ENCODE measurements at places on chromosomes 13 and 19.

DNA sequence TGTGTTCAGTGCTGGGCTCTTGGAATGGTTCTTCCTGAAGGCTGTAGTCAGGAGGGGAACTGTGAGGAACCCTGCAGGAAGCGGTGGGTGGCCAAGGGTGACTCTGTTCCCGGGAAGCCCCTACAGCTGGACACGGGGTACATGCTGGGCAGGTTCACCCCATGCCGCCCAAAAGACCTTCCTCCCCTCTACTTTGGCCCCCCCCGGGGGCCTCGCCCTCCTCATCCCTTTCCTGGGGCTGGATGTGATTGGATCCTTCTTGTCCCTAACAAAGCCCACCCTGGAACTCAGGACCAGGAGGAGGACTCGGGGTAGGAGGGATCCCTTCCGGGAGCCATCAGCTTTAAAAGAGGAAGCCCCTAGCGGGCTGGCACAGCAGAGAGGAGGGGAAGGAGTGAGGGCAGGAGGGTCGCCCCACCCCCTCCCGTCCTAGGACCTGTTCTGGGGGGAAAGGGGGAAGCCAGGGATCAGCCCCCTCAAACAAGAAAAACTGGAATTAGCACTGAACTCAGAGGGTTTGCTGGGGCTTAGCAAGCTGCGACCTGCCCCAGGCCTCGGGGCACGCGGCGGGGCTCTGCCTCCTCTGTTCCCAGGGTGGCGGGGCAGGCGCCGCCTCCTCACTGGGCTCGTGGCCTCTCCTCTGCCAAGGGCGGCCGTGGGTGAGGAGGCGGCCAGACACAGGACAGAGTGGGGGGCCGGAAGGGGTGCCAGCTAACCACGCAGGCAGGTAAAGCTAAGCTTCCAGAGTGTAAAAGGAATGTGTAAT lies 4.0 kb downstream of the CEBPA start:
- DNase-seq = no peak

DNA sequence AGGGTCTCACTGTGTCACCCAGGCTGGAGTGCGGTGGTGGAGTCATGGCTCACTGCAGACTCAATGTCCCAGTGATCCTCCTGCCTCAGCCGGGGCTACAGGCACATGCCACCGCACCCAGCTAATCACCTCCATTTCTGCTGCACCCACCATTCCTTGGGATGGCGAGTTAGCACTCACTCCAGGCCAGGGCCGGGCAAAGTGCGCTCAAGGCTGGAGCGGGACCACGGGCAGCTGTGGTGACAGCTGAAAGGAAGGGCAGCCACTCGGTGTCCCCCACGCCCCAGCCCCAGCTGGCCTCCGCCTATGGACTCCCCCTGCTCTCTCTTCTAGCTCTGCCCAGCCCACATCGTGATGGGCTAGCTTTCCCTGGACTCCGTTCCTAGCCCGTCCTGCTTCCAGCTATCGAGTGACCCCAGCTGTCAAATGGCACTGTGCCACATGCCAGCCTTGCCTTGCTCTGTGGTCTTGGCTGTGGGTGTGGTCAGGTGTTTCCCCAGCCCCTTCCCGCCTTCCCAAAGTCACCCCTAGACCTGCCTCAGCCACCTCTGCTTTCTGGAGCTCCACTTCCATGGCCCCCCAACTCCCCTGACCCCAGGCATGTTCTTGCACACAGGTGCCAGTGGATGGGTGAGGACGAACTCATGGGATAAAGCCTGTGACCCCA lies 4.1 kb downstream of the MICOS13 start:
- DNase-seq = no peak

- DNase-seq = no peak
These were observed 81.0 kb downstream of the NUFIP1 start for GRCh38 chr13:44908266-44908665.

- DNase-seq = no peak
These were observed 64.1 kb downstream of the ERCC5 start for GRCh38 chr13:102909971-102910370.

DNA sequence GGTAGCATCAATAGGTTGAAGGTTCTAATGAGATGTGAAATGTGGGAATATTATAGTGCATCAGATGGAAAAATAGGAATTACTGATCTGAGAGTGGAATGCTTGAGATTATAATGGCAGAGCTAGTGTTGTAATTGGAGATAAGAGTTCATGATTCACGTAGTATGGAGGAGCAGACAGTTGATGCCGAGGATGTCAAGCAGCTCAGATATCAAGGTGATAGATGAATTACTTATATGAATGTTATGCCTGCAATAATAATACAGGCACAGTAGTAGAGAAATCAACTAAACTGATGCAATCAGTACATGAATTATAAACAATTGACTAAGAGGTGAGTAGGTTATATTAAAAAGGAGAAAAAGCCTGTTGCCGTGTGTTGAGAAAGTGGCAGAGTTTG lies 793.2 kb upstream of the GPC6 start:
- DNase-seq = no peak

DNA sequence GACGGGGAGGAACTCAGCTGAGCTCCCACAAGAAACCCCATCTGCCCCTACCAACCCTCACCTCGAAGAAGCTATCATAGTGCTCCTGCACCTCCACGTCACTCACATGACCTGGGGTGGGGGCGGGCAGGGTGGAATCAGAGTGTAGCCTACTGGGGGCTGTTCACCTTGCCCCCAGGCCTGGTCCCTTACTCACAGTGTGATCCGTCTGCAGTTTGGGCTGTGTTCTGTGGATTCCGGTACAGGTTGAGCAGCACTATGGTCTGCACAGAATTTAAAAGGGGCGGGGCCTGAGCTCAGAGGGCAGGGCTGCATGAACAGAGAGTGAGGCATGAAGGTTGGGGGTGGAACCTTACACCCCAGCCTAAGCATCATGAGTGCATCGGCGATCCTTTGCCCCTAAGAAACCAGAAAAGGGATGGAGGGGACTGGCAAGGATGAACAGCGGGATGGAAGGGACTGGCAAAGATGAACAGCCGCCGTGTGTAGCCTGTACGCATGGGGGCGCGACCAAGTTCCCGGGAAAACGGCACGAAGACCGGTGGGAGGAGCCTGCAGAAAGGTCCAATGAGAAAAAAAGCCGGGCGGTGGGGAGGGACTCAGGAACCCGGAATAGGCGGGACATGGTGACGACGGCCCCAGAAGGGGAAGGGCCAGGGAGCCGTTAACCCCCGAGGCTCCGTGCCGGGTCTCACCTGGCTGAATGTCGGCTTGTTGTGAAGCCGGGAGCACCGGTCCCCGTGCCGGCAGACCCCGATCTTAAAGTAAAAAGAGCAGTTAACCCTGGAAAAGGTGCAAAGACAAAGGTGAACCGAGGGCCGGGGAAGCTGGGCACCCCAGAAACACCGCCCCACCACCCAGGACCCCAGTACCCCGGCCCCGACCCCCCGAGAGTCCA lies 539 bp downstream of the U2AF1L4 start:
- DNase-seq = peak; percentile 91

- DNase-seq = no peak
These were observed 77.1 kb upstream of the MBNL2 start for GRCh38 chr13:97145057-97145456.

- no peak for DNase-seq
These were observed 24.6 kb downstream of the ZMYM5 start for GRCh38 chr13:19838865-19839275.

GRCh38 chr13:114145722-114146121 lies 13.3 kb upstream of the RASA3 start:
- DNase-seq = no peak

DNA sequence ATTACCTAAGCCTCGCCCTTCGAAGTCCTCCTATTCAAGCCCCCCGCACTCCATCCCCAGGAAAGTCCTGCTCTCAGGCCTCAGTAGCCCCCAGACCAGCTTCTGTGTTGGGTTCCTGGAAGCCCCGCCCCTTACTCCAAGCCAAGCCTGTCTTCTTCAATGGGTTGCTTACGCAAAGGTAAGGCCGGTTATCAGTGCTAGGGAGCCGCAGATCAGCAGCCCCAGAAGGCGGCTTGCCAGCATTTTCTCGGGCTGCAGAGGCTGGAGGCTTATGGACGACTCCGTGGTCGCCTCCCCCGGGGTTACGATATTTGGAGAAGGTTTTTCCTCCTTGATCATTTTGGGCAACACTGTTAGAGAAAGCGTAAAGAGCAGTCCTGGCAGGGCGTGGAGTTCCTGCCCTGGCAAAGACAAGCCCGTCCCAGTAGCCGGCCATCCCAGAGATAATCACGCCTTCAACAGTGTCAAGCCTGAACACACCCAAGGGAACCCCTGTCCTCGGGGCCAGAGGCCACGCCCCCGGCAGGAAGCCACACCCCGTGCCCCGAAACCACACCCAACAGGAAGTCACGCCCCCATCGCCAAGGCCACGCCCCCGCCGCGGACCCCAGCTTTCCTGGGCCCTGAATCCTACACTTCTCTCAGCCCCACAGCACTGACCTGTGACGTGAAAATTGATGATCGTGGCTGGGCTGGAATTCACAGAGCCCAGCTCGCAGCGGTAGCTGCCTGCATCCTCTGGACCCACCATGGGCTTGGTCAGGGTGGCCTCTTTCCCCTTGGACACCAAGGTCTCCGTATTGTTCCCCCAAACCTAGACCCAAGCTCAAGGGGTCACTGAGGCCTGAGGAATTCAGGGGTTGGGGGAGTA lies 954 bp upstream of the RASIP1 start:
- no peak for DNase-seq

GRCh38 chr13:65593298-65593874 lies 1636.8 kb downstream of the PCDH9 start:
- no peak for DNase-seq

GRCh38 chr19:47694466-47695273 lies 18.6 kb upstream of the EHD2 start:
- DNase-seq = no peak

GRCh38 chr13:19604306-19604705 lies 29.2 kb upstream of the MPHOSPH8 start:
- no peak for DNase-seq

GRCh38 chr19:39497996-39498797 lies 550 bp upstream of the DLL3 start:
- DNase-seq = no peak

GRCh38 chr13:66520511-66521355 lies 709.4 kb downstream of the PCDH9 start:
- DNase-seq = no peak

DNA sequence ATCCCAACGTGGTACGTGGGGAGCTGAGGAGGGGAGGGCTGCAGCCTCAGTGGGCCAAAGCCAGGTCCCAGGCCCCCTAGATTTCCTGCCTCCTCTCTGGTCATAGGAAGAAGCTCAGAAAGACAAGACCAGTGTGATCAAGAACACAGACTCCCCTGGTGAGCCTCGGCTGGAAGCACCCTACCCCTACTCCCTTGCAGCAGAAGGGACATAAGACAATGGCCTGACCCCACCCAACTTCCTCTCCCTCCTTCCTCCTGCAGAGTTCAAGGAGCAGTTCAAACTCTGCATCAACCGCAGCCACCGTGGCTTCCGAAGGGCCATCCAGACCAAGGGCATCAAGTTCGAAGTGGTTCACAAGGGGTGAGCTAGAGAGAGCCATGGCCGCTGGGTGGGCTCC lies 11.5 kb downstream of the PODNL1 start:
- DNase-seq = no peak

GRCh38 chr19:8147582-8147978 lies 1.8 kb downstream of the FBN3 start:
- no peak for DNase-seq

DNA sequence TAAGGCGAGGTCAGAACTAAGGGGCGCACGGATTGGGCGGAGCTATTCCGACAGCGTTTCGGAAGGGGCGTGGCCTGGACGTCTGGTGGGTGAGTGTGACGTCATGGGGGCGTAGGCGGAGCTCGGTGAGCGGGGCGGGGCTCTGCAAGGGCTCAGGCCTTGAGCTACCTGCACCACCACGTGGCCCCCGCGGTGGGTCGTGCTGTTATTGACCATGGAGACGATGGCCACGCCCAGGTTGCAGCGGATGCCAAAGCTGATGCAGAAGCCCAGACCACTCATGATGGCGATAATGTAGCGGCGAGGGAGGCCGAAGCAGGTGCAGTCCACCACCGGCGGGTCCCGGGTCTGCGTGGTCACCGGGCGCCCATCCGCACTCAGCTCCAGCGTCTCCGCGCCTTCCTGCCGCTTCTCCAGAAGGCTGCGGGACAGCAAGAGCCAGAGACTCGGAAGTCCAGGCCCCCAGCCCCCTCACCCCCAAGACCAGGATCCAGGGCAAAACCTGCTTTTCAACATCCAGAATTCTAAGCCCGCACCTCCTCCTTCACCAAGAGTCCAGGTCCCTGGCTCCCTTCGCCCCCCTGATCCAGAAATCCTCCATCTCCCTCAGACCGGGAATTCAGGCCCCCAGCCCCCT lies 4.8 kb downstream of the SLC17A7 start:
- DNase-seq = peak; percentile 38

GRCh38 chr19:1910177-1910576 lies 5.0 kb downstream of the ADAT3 start:
- no peak for DNase-seq

GRCh38 chr19:4542896-4543841 lies 3.3 kb upstream of the LRG1 start:
- DNase-seq = no peak

- DNase-seq = no peak
These were observed 575.1 kb downstream of the EFNB2 start for GRCh38 chr13:105960326-105960725.

GRCh38 chr13:100039740-100040139 lies 49.2 kb upstream of the PCCA start:
- no peak for DNase-seq

DNA sequence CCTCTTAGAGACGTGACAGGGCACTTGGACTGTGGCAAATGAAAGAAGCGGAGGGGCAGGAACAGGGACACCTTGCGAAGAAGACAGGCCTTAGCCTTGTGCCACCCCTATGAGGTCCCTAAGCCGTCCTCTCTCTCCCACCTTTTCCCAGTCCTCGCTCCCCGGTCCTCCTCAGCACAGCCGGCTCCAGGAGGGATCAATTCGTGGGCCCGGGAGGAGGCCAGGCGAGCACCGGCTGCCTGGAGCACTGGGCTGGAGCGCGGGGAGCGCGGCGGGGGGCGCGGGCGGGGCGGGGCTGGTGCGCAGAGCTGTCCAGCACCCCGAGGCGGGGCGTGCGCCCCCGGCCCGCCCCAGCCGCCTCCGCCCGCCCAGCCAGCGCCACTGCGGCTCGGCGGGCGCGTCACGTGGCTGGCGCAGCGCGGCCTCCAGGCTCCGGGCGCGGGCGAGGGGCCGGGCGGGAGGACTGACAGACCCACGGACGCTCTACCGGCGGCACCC lies at the start of gene LRP3:
TSS of gene LRP3 (plus strand) at position 466 of the 498 bp plus-strand sequence. CDS start 456 bp downstream, outside the sequence.
- peak; percentile 18 for DNase-seq

DNA sequence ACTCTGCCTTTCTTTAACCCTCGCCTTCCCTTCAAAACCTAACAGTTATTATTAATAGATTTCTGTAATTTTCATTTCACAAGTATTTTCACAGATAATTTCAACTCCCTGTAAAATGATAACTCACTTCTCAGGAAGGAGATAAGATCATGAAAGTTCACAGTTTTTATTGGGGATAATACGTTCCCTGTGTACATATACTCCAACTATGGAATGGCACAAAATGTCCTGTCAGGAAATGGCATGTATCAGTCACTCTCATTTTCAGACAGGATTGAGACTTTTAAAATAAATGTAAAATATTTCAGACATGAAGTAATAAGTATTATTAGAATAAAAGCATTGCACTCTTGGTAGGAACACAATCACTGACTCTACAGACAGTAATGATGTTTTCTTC lies 932 bp upstream of the TRAPPC2B start:
- no peak for DNase-seq

Measured in CD8-positive, alpha-beta memory T cell (primary cell).